ENCODE measurements at places on chromosomes 7 and 10.
A peak's percentile ranks its signal among the peaks of the same experiment; 100 is the strongest.

- no peak for DNase-seq
Measured at GRCh38 chr7:25388681-25389080, 160.4 kb upstream of the NPVF start.

GRCh38 chr10:69726850-69727249, 74.9 kb upstream of the COL13A1 start:
- no peak for DNase-seq

- no peak for DNase-seq
Measured at GRCh38 chr7:1422512-1423263, 36.6 kb downstream of the MICALL2 start.

DNA sequence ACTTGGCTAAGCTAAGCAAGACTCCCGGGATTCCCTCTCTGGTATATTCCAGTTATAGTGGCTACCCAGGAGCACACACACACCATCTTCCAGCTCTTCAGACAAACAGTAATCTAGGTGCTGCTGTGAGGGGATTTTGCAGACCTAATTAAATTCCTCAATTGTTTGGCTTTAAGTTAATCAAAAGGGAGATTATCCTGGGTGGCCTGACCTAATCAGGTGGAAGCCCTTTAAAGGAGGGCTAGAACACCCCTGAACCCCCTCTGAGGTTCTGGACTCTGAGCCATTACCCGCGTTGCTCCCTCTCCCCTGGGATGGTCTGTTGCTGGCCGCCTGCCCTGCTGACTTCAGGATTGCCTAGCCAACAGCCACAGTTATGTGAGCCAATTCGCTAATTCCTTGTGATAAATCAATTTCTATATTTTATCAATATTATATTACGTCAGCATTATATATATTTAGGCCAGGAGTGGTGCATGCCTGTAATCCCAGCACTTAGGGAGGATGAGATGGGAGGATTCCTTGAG, 6.4 kb downstream of the SFXN2 start:
- no peak for DNase-seq

GRCh38 chr10:13939391-13939790, 352.6 kb downstream of the PRPF18 start:
- no peak for DNase-seq

GRCh38 chr7:150398965-150399320, 19.8 kb downstream of the ZNF775 start:
- no peak for DNase-seq

- no peak for DNase-seq
Measured at GRCh38 chr10:71161425-71161824, 50.9 kb upstream of the UNC5B start.

DNA sequence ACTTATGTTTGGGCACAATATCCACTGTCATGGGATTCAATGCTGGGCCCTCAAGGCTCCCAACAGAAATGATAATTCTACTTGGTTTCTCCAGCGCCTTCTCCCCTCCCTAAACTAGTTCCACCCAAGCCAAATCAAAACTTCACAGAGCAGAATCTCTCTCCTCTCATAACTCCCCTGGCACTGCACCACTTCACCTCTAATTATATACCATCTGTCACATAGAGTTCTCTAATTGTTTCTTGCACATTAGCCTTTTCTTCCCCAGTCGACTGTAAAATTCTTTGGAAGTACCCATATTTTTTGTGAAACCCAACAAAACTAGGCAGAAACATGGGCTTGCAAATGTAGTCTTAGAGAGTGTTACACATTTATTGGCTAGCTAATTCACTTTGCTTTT, 8.1 kb downstream of the SGMS1 start:
- DNase-seq: no peak

DNA sequence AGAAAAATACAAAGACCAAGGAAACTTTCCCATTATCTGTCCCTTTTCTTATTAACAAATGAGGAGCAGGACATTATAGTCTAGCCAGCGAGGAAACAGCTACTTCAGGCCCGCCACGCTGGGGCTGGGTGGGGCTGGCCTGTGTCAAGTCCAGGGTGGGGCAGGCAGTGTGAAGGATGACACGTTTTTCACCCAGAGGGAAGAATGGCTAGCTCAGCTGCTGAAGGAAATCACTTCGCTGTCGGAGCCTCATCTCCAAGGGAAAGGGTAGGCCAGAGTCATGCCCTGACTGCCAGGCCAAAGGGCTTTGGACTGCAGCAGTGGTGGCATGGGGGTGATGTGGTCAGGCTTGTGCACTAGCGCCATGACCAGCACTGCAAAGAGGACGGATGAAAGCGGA, 24.4 kb downstream of the COL13A1 start:
- no peak for DNase-seq

DNA sequence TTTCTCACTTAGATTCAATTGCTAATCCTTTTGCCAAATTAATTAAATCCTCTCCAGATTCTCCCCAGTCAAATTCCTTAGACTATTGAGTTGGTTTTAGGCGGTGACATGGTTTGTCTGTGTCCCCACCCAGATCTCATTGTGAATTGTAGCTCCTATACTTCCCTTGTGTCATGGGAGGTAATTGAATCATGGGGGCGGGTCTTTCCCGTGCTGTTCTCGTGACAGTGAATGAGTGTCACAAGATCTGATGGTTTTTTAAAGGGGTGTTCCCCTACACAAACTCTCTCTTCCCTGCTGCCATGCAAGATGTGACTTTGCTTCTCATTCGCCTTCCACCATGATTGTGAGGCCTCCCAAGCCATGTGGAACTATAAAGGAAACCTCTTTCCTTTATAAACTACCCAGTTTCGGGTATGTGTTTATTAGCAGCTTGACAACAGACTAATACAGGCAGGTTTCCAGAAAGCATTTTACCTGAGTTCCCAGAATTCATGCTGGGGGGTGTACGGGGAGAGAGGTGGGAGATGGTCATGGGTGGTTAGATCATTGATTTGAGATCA, 44.7 kb upstream of the GARS1 start:
- DNase-seq: no peak

DNA sequence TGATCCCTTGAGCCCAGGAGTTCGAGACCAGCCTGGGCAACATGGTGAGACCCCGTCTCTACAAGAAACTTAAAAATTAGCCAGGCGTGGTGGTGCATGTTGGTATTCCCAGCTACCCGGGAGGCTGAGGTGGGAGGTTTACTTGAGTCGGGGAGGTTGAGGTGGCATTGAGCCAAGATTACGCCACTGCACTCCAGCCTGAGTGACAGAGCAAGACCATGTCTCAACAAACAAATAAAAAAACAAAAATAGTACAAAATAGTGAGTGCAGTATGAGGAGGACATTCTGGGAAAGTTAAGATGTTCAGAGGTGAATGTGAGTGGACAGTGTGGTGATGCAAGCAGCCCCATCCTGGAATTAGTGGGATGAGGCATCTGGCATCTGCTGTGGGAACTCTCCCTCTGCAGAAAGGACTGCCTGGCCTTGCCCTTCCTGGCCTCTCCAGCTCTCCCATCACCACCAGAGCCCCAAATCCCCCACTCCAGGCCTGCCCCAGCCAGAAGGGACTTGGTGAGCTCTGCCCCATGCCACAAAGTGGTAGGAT, 96.6 kb upstream of the PARD3 start:
- DNase-seq: no peak

- DNase-seq: no peak
Measured at GRCh38 chr10:77771851-77772250, 134.2 kb upstream of the KCNMA1 start.

DNA sequence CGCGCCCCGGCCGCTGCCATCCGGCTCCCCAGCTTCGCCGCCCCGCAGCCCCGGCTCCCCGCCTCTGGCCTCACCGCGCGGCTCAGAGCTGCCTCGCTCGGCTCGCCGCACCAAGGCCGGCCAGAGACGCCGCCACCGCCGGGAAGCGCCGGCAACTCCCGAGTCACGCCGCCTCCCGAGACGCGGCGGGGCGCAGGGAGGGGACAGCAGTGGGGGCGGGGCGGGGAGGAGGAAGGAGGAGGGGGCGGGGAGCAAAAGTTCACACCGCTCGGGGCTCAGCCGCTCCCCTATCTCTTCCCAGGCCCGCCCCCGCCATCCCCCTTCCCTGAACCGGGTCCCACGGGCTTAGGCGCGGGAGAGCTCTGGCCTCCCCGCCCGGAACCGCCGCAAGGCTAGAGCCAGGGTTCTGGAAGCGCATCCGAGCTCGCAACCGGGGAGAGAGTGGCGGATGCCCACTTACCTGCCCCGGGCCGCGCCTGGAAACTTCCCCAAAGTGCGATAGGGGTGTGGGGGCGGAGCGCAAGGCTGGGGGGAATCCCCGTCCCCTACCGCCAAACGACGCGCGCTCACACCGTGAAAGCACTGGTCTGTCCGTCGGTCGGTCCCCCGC, 1.0 kb downstream of the CHST15 start:
- DNase-seq: peak; percentile 60

GRCh38 chr7:115812794-115813193, 217.8 kb downstream of the TFEC start:
- DNase-seq: no peak

DNA sequence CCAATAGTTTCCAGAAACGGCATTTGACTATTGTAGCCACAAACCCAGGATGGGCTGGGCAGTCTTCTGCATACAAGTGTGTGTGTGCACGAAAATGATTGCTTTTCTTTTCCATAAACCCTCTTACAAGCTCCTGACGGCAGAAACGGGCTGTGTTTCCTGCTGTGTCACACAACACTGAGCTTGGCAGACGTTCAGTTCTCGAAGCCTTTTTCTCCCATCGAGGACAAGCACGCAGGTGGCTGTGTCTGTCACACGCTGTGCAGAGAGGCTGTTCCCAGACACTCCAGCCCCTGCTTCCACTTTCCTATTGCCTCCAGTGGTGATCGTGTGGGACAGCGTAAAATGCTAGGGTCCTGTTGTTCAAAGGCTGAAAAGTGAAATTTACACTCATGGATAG, 32.1 kb downstream of the RBAK start:
- no peak for DNase-seq

GRCh38 chr10:10294881-10295529, 722.7 kb upstream of the CELF2 start:
- DNase-seq: no peak

DNA sequence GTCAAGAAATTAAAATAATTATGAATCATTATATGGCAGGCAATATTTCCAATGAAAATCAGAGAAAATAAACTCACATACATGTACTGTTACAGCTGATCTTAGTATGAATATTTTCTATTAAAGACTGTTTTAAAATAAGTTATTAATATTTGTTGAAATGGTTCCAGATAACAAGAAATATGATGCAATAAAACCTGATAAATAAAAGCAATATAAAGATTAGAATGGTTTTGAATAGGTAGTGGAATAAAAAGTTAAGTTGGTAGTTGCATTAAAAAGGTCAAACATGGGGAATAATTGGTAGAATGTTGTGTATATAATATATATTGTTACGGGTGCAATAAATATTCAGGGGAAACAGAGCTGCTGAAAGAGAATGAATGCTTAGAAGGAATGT, 52.5 kb downstream of the MEST start:
- DNase-seq: no peak

DNA sequence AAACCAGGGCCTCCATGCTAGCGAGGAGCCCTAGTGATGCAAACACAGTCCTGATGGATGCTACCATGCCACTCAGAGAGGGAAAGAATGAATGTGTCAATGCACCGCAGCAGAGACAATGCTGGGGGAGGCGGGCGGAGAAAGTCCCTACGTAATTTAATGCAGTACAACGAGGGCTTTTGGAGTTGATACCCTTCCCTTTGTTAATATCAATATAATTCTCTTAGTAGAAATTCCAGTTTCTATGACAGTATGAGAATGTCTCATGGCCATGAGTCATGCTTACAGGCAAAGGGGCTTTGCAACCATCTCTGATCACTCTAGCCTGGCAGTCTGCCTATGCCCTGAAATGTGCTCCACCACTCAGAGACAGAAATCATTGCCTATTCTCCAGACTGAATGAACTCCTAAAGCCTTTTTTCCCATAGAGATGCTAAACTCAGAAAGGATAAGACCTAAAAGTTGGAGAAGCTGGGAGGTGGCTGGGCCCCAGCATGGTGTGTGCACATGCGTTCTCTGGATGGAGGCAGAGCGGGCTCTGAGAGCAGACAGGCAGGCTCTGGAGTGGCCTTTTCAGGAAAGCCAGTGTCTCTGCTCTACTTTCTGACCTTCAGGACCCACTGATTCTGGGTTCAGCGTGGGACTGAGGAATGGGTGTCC, 20.3 kb upstream of the GIMAP2 start:
- peak; percentile 40 for DNase-seq

- DNase-seq: no peak
Measured at GRCh38 chr7:249989-250388, 40.0 kb upstream of the FOXL3 start.

- DNase-seq: no peak
Measured at GRCh38 chr7:80659120-80660055, 20.9 kb downstream of the CD36 start.

GRCh38 chr7:25812086-25812850, 339.7 kb upstream of the NFE2L3 start:
- no peak for DNase-seq

- no peak for DNase-seq
Measured at GRCh38 chr7:101211501-101211900, 5.9 kb downstream of the PLOD3 start.

DNA sequence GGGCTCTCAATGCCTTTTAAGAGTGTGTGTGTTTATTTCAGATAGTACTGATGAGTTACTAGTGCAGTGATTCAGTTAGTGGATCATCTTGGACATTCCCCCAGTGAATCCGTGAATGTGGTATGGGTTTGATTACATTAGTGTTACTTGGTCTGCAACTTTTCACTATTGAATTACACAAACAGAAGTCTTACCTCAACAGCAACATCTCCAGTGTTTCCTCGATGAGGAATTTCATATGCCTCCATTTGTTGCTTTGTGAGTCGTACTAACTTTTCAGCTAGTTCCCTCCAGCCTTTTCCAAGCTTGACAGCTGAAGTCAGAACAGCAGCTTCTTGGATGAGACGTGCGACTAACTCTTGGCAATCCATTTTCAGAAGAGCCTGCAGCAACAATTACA, 63.2 kb downstream of the MACC1 start:
- DNase-seq: no peak

GRCh38 chr10:118447478-118448270, 105.5 kb upstream of the FAM204A start:
- no peak for DNase-seq

DNA sequence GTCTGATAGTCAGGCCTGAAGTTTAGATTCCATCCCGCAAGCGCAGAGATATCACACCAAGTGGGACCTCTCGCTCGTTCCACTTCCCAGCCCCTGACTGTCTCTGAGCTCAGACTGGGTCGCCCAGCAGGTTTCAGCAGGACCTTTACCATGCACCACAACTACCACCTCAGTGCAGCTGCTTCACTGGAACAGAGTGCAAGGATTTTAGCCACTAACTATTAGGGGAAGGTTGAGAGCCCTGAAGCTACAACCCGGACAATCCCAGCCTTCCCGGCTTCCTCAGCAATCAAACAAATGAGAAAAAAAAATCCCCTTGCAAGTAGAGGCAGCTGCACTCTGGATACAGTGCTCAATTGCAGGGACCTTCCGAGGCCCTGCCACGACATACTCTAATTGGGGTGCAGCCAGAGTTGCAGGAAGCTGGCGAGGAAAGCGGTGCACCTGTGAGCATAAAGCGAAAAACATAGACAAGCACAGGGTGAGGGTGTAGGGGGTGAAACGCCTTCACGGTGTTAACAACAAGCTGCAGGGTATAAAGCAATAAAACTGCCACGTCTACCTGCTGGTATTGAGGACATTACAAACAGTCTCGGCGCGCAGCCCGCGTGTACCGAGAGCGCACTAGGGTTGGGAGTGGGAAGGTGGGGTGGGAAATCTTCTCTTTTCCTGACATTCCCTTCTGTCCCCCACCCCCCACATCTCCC, 2.6 kb upstream of the DLX6 start:
- no peak for DNase-seq

- DNase-seq: no peak
Measured at GRCh38 chr10:97861097-97861750, 11.6 kb downstream of the GOLGA7B start.

GRCh38 chr7:69436946-69437345, 161.3 kb upstream of the AUTS2 start:
- no peak for DNase-seq

- no peak for DNase-seq
Measured at GRCh38 chr7:151752816-151753595, 123.9 kb downstream of the PRKAG2 start.
